ENCODE measurements at places on chromosomes 16 and 17. TPM values are rescaled to one million over a fixed set of nuclear protein-coding genes. Genes with fewer than 3 reads are reported as not detected.

- H3K4me3 ChIP-seq: no peak overlapping the region
- H3K27me3 ChIP-seq: no peaks in the 10 kb centered on the region
- peaks cover 44% of the 10 kb centered on the region for H3K36me3 ChIP-seq
- H3K4me1 ChIP-seq: peaks cover 9% of the 10 kb centered on the region
- H3K27ac ChIP-seq: no peak overlapping the region
Measured at GRCh38 chr16:14668556-14669223, 25.4 kb downstream of the PLA2G10 start.

DNA sequence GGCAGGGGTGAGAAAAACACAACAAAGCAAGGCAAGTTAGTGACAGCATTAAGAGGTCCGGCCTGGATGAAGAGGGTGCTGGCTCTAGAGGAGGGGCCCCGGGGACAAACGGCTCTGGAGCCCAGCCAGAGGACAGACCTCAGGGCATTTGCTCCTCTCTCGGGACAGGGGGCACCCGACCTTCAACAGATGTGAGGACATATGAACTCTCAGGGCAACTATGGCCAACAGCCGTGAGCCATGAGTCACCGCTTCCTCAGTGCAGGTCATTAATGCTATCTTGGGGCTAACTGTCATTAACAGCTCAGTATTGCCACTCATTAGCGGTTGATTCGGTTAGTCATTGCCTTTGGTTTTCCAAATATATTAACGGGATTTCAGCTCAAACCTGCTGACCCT is 9.7 kb upstream of the ARL5C start:
- H3K36me3 ChIP-seq: peaks cover 9% of the 10 kb centered on the region
- H3K27ac ChIP-seq: no peak overlapping the region
- no peak for DNase-seq
- H3K4me1 ChIP-seq: peaks cover 7% of the 10 kb centered on the region
- H3K27me3 ChIP-seq: peaks cover under 1% of the 10 kb centered on the region
- H3K4me3 ChIP-seq: no peak overlapping the region

Gene CLEC18C
- 0.47 TPM for total RNA-seq

DNA sequence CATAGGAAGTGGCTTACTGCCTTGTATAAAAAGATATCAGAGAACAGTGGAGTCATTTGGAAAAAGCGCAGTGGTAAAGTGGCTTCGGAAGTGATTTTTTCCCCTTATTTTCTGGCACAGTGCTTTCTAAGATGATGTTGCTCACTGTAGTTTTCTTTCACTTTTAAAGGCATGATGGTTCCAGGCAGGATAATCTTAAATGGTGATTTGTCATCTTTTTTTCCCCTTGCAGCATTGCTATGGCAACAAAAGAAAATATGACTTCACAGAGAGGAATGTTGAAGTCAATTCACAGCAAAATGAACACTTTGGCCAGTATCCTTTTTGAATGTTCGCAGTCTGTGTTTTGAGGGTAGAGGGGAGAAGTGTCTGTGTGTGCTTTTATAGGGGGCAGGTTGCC is 42.5 kb downstream of the GOSR1 start:
- no peaks in the 10 kb centered on the region for H3K27me3 ChIP-seq
- H3K27ac ChIP-seq: no peak overlapping the region
- peaks cover 36% of the 10 kb centered on the region for H3K36me3 ChIP-seq
- H3K4me1 ChIP-seq: peaks cover 12% of the 10 kb centered on the region

GRCh38 chr16:51267681-51268080 is 116.6 kb upstream of the SALL1 start:
- no peaks in the 10 kb centered on the region for H3K27me3 ChIP-seq
- no peaks in the 10 kb centered on the region for H3K4me1 ChIP-seq
- H3K27ac ChIP-seq: no peak overlapping the region
- H3K4me3 ChIP-seq: no peak overlapping the region
- H3K36me3 ChIP-seq: no peaks in the 10 kb centered on the region

Gene SLC38A8
- total RNA-seq: not detected

All from activated T-helper 1 cell treated with anti-CD3 and anti-CD28 coated beads, Interleukin-12 subunit alpha, Interleukin-12 subunit beta, Interleukin-2, Interleukin-4 antibody, amounts not matched to agents 30 ng/mL and 10 ng/mL and 1 ng/mL, durations not matched to agents 14 hours and 24 hours and 36 hours (primary cell).